ENCODE measurements at places on chromosomes 7 and 10. TPM values are rescaled to one million over a fixed set of nuclear protein-coding genes. Genes with fewer than 3 reads are reported as not detected.

The ITGB8 gene
- 21.2 TPM for total RNA-seq

The TMEM229A gene
- not detected for total RNA-seq

The OPN4 gene
- total RNA-seq, result not detected

- no peak for DNase-seq
Measured at GRCh38 chr7:142615508-142615907, 133.8 kb upstream of the PRSS1 start.

GRCh38 chr10:12595936-12596576, 246.7 kb downstream of the CAMK1D start:
- DNase-seq, result no peak

The FGL2 gene
- 64.8 TPM for total RNA-seq

The GRID2IP gene
- total RNA-seq, result not detected

The NME8 gene
- total RNA-seq, result 0.36 TPM

The GIMAP7 gene
- 15.1 TPM for total RNA-seq

GRCh38 chr10:78849115-78849514, 219.7 kb upstream of the ZMIZ1 start:
- DNase-seq, result no peak

DNA sequence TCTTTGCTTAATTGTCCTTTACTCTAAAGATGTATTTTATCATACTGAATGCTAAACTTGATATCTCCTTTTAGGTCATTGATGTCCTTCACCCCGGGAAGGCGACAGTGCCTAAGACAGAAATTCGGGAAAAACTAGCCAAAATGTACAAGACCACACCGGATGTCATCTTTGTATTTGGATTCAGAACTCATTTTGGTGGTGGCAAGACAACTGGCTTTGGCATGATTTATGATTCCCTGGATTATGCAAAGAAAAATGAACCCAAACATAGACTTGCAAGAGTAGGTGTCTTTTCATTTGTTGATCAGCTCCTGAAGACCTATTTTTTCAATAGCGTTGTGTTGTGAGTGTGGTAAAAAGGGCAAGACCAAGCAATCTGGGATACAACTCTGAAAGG, 1.8 kb downstream of the RPS24 start:
- DNase-seq, result no peak

DNA sequence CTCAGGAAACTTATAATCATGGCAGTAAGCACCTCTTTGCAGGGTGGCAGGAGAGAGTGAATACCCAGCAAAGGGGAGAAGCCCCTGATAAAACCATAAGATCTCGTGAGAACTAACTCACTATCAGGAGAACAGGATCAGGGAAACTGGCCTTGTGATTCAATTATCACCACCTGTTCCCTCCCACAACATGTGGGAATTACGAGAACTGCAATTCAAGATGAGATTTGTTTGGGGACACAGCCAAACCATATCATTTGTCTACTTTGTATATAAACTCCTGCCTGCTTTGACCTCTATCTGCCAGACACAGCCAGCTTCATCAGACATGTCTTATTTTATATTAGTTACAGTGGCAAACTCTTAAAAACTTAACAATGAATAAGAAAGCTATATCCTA, 50.4 kb downstream of the ARMC3 start:
- no peak for DNase-seq

- DNase-seq, result no peak
Measured at GRCh38 chr7:14047709-14048399, 58.4 kb upstream of the ETV1 start.

GRCh38 chr10:128438417-128439063, 312.3 kb upstream of the MKI67 start:
- no peak for DNase-seq

The NEUROG3 gene
- not detected for total RNA-seq

GRCh38 chr7:130476297-130477150, 15.4 kb upstream of the MEST start:
- no peak for DNase-seq

DNA sequence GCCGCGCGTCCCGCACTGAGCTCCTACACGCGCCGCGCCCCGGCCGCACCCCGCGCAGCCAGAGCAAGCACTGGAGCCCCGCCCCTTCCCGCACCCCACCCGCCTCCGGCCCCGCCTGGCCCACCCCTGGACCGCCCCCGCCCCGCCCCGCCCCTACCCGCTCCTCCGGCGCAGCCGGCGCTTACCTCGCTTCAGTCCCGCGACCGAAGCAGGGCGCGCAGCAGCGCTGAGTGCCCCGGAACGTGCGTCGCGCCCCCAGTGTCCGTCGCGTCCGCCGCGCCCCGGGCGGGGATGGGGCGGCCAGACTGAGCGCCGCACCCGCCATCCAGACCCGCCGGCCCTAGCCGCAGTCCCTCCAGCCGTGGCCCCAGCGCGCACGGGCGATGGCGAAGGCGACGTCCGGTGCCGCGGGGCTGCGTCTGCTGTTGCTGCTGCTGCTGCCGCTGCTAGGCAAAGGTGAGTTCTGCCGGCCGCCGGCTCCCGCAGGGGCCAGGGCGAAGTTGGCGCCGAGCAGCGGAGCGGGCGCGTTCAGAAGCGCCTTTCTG, at the start of gene RET:
TSS of gene RET (plus strand) at position 194 of the 545 bp plus-strand sequence. CDS start at position 384, 190 bp downstream.
- DNase-seq, result no peak

- DNase-seq, result peak; percentile 63
Measured at GRCh38 chr7:64887756-64888508, 15.1 kb upstream of the ZNF273 start.

The CRTAC1 gene
- total RNA-seq, result 3.9 TPM

The AKR1C3 gene
- 7.2 TPM for total RNA-seq

The PRSS37 gene
- not detected for total RNA-seq

GRCh38 chr10:103638948-103639347, 145.4 kb downstream of the NEURL1 start:
- DNase-seq, result no peak

GRCh38 chr7:123974326-123974908, 49.4 kb downstream of the SPAM1 start:
- DNase-seq, result no peak

- peak; percentile 32 for DNase-seq
Measured at GRCh38 chr7:44216019-44216418, 15.2 kb downstream of the YKT6 start.

DNA sequence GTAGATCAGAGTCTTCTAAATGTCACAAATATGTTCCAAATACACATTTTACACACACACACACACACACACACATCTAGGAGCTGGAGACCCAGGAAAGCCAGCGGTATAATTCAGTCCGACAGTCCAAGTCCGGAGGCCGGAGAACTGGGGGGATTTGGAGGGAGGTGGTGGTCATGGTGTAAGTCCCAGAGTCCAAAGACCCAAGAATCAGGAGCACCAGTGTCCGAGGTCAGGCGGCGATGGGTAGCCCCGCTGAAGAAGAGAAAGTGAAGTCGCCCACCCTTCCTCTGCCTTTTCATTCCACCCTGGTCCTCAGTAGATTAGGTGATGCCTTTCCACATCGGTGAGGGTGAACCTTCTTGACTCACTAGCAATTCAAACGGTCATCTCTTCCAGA, 154.8 kb downstream of the CAMK1D start:
- no peak for DNase-seq

GRCh38 chr7:128919881-128920799, 9.6 kb upstream of the KCP start:
- DNase-seq, result peak; percentile 49

DNA sequence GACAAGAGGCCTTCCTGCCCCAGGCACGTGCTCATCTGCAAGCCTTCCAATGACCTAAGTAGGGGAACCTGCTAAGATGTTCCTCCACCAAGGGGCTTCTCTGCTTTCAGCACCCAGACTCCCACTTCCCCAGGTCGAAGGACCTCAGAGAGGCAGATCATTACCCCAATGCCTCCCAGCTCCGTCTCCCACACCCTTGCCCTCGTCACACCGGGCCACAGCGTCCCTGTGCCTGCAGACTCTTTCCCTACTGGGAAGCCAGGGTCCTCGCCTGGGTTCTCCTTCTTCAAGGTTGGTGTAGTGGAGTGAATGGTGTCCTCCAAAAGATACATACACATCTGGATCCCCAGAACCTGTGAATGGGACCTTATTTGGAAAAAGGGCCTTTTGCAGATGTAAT, 151.9 kb downstream of the UBE2H start:
- DNase-seq, result no peak

- peak; percentile 86 for DNase-seq
Measured at GRCh38 chr10:79275431-79275851, 71.8 kb upstream of the PPIF start.

GRCh38 chr10:87921931-87922688, 58.7 kb downstream of the PTEN start:
- DNase-seq, result no peak

Measured in sigmoid colon (tissue), 7 donors.